GM18507 (cell line): ENCODE measurements at places on chromosomes 7 and 10.

DNA sequence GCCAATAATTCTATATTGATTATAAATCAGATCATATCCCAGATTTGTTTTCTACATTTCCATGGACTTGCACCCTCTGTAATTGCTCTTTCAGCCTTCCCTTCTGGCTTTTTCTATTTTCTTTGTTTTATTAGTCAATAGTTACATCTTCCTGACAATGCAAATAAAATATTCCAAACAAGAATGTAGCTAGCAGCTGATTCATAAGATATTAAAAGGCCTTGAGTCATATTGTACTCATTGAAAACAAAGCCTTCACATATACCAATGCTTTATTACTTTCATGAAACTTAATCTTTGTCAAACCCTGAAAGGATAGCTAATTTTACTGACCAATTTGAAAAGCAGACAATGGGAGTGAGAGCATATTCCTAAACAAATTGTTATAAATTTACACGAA lies 10.7 kb upstream of the SFMBT2 start:
- no peak for DNase-seq

DNA sequence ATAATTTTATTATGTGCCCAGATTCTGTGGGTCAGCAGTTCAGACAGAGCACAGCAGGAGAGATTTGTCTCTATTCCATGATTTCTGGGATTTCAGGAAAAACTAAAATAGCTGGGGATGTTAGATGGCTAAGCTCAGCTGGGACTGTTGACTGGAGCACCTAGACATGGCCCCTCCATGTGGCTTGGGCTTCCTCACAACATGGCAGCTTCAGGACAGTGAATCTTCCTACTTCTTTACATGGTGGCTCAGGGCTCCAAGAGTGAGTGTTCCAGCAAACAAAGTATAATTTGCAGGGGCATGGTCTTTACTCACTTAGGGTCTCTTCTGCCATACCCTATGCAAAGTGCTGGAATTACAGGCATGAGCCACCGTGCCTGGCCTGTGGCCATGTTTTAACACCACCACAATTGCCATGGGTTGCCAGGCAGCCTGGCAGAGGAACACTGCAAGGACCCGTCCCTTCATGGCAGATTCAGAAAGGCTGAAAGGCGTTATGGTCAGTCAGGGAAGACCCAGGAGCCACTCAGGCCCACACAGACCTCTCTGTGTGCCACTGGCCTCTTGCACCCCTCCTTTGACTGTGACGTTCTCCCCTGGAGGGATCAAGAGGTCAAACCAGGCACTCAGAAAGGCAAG lies 50.8 kb upstream of the ZMIZ1 start:
- no peak for DNase-seq

DNA sequence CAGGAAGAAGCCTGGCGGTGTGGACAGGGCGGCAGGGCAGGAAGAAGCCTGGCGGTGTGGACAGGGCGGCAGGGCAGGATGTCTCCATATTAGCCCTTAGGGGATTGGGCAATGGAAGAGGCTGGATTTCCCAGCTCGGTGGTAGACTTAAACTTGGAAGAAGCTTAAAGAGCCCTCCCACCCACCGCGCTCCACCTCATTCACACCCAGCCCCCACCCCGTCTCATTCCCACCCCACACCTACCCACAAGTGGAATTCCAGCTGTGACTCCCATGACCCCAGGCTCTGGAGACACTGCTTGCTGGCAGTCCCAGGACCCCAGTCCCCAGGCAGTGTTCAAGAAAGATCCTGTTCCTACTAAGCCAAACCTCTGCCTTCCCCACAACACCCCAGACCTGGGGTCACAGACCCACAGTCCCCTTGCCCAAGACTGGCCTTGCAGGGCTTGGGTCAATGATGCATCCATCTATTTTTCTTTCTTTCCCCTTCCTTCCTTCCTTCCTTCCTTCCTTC lies 34.0 kb downstream of the SPDYE6 start:
- no peak for DNase-seq

DNA sequence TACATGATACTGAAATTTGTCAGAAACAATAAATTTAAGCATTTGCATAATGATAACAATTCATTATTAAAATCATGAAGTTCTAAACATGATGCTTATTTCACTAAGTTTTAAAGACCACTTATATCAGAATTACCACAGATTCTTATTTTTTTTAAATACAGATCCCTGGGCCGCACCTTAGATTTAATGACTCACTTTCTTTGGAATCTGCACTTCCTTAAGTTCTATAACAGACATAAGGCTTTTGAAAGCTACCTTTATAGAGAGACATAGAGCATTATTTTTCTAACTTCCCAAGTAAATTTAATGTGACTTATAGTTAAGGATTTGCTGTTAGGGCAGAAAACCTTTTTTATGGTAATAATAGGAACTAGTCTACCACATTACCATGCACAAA lies 214.9 kb downstream of the IPMK start:
- DNase-seq = no peak

DNA sequence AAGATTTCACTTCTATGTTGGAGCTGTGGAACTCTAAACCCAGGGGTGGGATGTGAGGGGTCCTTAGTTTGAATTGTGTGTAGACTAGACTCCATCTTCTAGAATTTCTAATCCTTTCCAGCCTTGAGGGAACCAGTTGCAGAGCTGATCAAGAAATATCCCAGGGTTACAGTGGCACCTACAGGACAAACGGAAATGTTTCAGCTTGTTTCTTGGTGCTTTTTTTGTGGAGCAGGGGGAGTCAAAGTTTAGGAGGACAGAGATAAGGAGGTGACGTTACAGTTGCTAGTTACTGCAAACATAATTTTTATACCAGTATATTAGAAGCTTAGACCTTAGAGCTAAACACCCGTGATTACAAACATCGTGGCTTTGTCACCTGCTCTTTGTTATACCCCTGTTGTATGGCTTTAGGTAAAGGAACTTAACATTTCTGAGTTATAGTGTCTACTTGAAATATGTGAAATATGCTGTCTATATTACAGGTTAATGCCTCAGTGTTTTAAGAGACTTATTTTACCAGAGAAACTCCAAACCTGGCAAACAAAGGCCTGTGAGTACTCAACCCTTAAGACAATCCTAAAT lies 84.5 kb upstream of the DYNC1I1 start:
- no peak for DNase-seq

- no peak for DNase-seq
These were observed 229.5 kb downstream of the PTEN start for GRCh38 chr10:88092973-88093372.

DNA sequence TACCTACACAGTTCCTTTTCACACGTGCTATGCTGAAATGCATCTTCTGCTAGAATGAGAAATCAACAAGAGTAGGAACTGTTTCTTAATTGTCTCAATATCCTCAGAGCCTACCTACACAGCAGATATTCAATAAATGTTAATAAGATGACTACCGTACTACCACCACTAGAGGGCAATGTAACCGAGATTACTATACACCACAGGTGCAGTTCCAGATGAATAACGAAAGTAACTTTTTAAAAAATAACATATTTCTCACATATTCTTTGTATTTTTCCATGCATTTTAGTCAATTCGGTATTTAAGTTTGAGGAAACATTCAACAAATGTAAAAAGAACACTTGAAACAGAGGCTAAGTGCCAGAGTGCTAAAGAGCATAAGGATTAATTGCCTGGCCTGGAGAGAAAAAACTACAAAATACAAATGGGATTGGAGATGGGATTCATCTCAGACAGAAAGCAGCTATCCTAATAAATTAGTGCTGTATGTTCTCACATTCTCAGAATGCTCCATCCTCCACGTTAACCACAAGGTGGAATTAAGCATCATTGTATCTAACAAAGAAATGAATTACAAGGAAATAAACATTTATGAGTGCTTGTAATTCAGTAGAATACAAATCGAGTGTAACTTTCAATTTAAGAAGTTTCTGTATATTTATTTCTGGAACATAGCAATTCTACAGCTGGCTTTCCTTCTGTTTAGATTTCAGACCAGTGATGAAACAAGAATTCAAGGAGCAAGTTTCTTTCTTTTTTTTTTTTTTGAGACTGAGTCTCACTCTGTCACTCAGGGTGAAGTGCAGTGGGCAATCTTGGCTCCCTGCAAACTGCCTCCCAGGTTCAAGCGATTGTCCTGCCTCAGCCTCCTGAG lies 20.3 kb upstream of the HECTD2 start:
- DNase-seq = no peak

GRCh38 chr7:142859829-142860228 lies 5.0 kb downstream of the EPHB6 start:
- DNase-seq = no peak

GRCh38 chr7:33130184-33130583 lies 820 bp downstream of the BBS9 start:
- no peak for DNase-seq

DNA sequence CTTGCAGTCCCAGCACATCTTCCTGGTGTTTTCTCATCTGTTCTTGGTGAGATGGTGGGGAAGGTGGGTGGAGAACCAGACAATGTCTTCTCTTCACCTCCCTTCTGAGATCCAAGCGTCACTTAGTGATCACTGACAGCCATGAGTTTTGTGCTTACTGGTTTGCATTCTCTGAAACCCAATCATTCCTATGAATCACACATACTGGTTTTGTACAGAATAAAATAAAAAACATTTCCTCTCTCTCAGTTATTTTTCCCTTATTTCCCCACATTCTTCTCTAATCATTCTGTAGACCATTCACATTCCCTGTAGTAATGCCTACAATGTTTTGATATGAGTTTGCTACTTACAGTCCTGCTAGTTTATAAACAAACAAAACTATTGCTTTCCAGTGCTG lies 143.8 kb upstream of the SLC13A1 start:
- DNase-seq = no peak
